Activated CD4-positive, alpha-beta T cell treated with anti-CD3 and anti-CD28 coated beads for 36 hours (primary cell): ENCODE measurements at places on chromosomes 5 and 9. TPM values are rescaled to one million over a fixed set of nuclear protein-coding genes. Genes with fewer than 3 reads are reported as not detected.
A peak's percentile ranks its signal among the peaks of the same experiment; 100 is the strongest.

DNA sequence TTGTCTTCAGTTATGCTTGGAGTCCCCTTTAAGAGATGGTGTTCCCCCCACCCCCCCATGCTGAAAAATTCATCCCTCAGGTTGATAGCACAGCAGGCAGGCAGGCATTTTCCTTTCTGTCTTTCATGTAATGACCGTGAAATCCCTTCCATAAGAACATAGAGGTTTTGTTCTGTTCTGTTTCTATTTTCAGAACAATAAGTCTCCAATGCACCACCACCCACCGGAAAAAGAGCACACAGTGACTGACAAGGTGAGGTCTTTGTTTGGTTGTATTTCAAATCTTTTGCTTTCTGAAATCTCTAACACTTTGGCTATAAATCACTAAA is 52.4 kb downstream of the DMRT2 start:
- no peak for DNase-seq
- peaks cover 22% of the 10 kb centered on the region for H3K27me3 ChIP-seq
- no peaks in the 10 kb centered on the region for H3K36me3 ChIP-seq
- H3K4me1 ChIP-seq, result no peaks in the 10 kb centered on the region

GRCh38 chr5:3047212-3047774 is 295.8 kb upstream of the IRX2 start:
- no peaks in the 10 kb centered on the region for H3K4me1 ChIP-seq
- no peak overlapping the region for H3K4me3 ChIP-seq
- H3K36me3 ChIP-seq, result no peaks in the 10 kb centered on the region
- H3K27me3 ChIP-seq, result peaks cover 2% of the 10 kb centered on the region
- no peak overlapping the region for H3K27ac ChIP-seq

DNA sequence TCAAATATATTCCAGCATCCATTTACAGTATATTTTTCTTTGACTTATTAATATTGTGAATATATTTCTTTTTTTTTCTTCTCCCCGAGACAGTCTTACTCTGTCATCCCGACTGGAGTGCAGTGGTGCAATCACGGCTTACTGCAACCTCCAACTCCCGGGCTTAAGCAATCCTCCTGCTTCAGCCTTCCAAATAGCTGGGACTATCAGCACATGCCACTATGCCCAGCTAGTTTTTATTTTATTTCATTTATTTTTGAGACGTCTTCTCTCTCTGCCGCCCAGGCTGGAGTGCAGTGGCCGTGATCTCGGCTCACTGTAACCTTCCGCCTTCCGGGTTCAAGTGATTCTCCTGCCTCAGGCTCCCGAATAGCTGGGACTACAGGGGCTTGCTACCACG is 7.4 kb upstream of the GLIPR2 start:
- H3K4me3 ChIP-seq, result no peak overlapping the region
- H3K36me3 ChIP-seq, result no peaks in the 10 kb centered on the region

DNA sequence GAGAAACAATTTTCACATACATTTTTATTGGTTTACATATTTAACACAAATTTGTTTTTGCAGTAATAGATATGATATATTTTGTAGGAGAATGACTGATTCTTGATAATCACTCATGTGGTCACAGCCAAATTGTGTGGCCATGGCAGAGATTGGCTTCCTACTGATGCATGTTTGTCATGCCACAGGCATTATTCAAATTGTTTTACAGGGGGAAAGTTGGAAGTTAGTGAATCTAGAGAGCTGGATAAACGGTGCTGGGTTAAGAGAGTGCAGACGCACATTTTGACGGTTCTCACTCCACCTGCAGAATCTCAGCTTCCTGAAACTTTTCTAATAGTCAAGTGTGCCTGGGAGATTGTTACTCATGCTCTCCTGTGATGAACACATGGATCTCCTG is 91.1 kb upstream of the FBN2 start:
- no peak for DNase-seq
- no peaks in the 10 kb centered on the region for H3K4me1 ChIP-seq
- no peaks in the 10 kb centered on the region for H3K27me3 ChIP-seq
- H3K27ac ChIP-seq, result no peak overlapping the region

- no peak overlapping the region for H3K27ac ChIP-seq
- H3K27me3 ChIP-seq, result no peaks in the 10 kb centered on the region
- no peaks in the 10 kb centered on the region for H3K4me1 ChIP-seq
- no peak overlapping the region for H3K4me3 ChIP-seq
Observed at GRCh38 chr5:125384071-125384470, 637.6 kb upstream of the ZNF608 start.

GRCh38 chr5:68679041-68679440 is 414.8 kb upstream of the SLC30A5 start:
- no peak overlapping the region for H3K27ac ChIP-seq
- no peak overlapping the region for H3K4me3 ChIP-seq
- no peaks in the 10 kb centered on the region for H3K4me1 ChIP-seq
- H3K36me3 ChIP-seq, result no peaks in the 10 kb centered on the region
- no peak for DNase-seq
- H3K27me3 ChIP-seq, result peaks cover 3% of the 10 kb centered on the region

- peaks cover 2% of the 10 kb centered on the region for H3K27me3 ChIP-seq
- H3K27ac ChIP-seq, result no peak overlapping the region
- H3K36me3 ChIP-seq, result no peaks in the 10 kb centered on the region
Observed at GRCh38 chr5:58524571-58524970, 33.3 kb downstream of the GAPT start.

DNA sequence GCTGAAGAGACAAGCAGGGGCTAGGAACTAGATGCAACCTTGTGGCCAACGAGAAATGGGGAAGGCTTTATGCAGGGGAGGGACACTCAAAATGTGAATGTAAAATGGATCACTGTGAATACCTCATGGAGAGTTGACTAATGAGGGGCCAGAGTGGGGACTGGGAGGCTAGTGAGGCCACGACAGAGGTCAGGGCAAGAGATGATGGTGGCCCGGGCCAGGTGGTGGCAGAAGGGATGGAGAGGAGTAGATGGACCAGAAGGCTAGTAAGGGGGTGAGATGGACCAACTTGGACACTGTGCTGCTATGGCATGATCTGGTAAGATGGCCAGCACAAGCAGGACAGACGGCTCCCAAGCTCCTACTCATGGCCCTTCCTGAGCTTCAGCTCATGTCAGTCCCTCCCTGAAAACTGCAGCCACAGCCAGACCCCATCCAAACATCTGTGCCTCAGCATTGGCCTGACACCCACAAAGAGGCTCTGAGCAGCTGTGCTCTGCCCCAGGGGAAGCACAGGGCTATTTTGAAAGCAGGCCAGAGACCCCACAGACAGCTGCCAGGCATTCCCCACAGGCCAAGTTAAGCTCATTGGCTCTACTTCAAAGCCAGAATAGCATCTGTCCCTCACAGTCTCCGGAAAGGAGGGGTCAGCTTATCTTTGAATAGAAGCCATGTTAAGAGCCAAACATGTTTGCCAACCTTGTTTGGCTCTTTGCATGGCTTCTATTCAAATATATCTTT is 22.1 kb downstream of the P4HA2 start:
- DNase-seq, result no peak
- H3K27ac ChIP-seq, result no peak overlapping the region
- no peaks in the 10 kb centered on the region for H3K4me1 ChIP-seq
- no peaks in the 10 kb centered on the region for H3K27me3 ChIP-seq
- no peak overlapping the region for H3K4me3 ChIP-seq
- H3K36me3 ChIP-seq, result no peaks in the 10 kb centered on the region

DNA sequence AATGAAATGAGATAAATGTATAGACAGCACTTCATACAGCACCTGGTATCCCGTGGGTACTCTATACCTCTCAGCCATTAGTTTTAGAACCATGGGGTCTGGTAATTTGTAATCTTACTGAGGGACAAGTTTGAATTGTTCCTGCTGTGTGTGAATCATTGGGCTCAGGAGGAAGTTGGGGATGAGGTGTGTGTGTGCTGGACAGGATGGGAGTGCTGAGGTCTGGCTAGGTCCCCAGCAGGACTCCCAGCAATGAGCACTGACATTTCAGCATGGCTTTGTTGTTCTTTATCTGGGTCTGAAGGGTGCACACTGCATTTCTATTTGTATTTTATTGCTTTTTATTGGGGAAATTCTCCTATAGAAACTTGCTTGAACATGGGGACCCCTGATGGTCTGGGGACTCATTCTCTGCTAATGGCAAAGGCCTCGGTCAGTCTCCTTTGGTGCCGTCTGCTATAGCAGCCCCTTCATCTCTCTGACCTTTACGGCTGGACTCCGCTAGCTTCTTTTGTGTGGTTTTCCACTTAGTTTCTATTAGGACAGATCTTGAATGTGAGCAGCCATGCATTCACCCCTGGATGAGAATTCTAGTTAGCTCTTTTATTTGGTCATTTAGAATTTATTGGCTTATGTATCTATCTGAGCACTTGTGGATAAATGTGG is 98.1 kb downstream of the SREK1 start:
- H3K27ac ChIP-seq, result no peak overlapping the region
- H3K4me3 ChIP-seq, result no peak overlapping the region
- H3K36me3 ChIP-seq, result no peaks in the 10 kb centered on the region
- no peak for DNase-seq
- no peaks in the 10 kb centered on the region for H3K4me1 ChIP-seq
- H3K27me3 ChIP-seq, result no peaks in the 10 kb centered on the region

GRCh38 chr9:12882430-12882829 is 107.6 kb downstream of the LURAP1L start:
- H3K27me3 ChIP-seq, result no peaks in the 10 kb centered on the region
- H3K4me1 ChIP-seq, result no peaks in the 10 kb centered on the region
- no peak for DNase-seq
- H3K36me3 ChIP-seq, result no peaks in the 10 kb centered on the region

- no peak overlapping the region for H3K27ac ChIP-seq
- peaks cover 12% of the 10 kb centered on the region for H3K27me3 ChIP-seq
- H3K4me3 ChIP-seq, result no peak overlapping the region
- no peaks in the 10 kb centered on the region for H3K36me3 ChIP-seq
Observed at GRCh38 chr5:174609116-174609515, 115.3 kb upstream of the MSX2 start.

DNA sequence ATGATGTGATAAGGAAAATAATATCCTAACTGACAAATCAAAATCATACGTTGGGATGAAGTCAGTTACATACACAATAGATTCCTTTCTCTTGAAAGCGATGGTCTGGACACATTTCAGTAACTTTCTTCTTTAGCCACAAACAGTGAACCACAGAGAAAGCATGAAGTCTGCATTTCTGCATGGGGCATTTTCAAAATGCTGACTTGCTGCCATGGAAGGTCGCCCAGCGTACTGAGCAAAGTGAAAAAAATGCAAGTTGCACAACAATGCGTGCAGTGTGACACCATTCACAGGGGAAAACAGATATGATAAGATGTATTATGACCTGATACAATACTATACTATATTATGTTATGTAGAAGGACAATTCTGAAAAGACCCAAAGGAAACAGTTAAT is 146.3 kb downstream of the SNX18 start:
- no peaks in the 10 kb centered on the region for H3K4me1 ChIP-seq
- no peaks in the 10 kb centered on the region for H3K36me3 ChIP-seq
- no peak for DNase-seq
- H3K27ac ChIP-seq, result no peak overlapping the region
- H3K27me3 ChIP-seq, result no peaks in the 10 kb centered on the region

- peaks cover 9% of the 10 kb centered on the region for H3K27me3 ChIP-seq
- peak overlapping the region; percentile 70 for H3K4me3 ChIP-seq
- DNase-seq, result peak; percentile 53
Observed at GRCh38 chr5:31855134-31856040, 216.5 kb downstream of the PDZD2 start.

DNA sequence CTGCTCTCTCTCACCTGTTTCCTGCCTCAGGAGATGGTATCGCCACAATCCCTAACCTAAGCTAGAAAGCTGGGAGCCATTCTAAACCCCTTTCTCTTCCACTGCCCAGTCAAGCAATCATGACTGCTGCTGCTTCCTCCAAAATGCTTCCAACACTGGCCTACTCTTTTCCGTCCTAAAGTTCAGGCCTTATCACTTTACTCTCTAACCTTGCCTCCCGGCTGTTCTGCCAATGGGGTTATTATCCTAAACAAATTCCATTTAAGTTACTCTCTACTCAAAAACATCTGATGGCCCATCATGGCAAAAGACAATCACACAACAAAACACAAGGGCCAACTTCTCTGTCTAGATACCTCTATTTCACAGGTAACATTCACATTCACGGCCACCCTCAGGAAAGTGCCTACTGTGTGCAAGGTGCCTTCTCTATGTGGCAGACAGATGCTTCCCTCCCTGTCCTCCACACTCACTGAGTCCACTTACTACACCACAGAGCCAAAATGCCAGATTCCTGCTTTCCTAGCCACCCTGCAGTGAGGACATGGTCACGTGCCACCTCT is 168.0 kb downstream of the CDK5RAP2 start:
- H3K36me3 ChIP-seq, result peaks cover 29% of the 10 kb centered on the region
- H3K27ac ChIP-seq, result no peak overlapping the region
- no peaks in the 10 kb centered on the region for H3K27me3 ChIP-seq

DNA sequence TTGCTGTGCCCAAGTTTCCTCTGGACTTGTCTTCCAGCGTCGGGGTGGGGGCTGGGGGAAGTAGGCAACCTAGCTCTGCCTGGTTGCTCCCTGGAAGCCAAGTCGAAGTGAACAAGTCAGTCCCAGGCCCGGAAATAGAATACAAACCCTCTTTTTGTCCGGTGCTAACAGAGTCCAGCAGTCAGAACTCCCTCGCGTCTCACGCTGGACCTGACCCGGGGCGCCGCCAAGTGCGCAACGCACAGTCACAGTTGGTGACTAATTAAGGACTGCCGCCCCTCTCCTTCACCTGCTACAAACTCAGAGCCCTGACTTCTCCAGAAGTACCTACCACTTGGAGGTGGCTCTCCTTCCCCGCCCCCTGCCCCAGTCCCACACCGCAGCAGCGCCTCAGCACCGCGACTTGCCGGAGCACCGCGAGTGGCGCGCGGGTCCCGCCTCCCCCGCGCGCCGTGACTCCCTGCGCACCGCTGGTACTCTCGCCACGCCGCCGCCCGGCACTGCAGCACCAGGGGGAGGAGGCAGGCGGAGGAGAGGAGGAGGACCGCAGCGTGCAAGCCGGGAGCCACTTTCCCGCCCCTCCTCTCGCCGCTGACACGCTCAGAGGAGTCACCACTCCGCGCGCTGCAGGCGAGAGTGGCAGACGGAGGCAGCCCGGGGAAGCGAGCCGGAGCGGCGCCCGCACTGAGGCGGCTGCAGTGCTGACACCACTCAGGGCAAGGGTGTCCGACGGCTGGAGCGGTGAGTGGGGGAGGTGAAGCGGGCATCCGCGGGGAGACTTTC is at the start of gene SV2C:
TSS of gene SV2C (plus strand) at position 612 of the 783 bp plus-strand sequence. CDS start 48,368 bp downstream, outside the sequence.
- H3K4me3 ChIP-seq, result peak within 1 kb of the TSS; percentile 65

GRCh38 chr5:136046246-136046645 is 17.5 kb downstream of the TGFBI start:
- H3K4me1 ChIP-seq, result peaks cover 11% of the 10 kb centered on the region
- no peak overlapping the region for H3K4me3 ChIP-seq

- H3K27me3 ChIP-seq, result peaks cover 4% of the 10 kb centered on the region
- no peak for DNase-seq
- H3K27ac ChIP-seq, result no peak overlapping the region
- no peaks in the 10 kb centered on the region for H3K4me1 ChIP-seq
- H3K36me3 ChIP-seq, result no peaks in the 10 kb centered on the region
- no peak overlapping the region for H3K4me3 ChIP-seq
Observed at GRCh38 chr9:111098093-111098492, 59.8 kb upstream of the LPAR1 start.

Gene PSAT1
- 145 TPM for total RNA-seq

Gene PROB1
- 3.2 TPM for total RNA-seq

Gene SOWAHA
- total RNA-seq, result 0.05 TPM

Gene MORN5
- not detected for total RNA-seq

Gene SPINK7
- not detected for total RNA-seq

Gene SLC2A6
- 1.9 TPM for total RNA-seq

Gene CARD9
- 1.1 TPM for total RNA-seq
